Activated T-helper 9 cell treated with anti-CD3 and anti-CD28 coated beads, Interleukin-2, amount 50 U/mL, for 16 hours (primary cell): ENCODE measurements at places on chromosomes 7 and 10.

DNA sequence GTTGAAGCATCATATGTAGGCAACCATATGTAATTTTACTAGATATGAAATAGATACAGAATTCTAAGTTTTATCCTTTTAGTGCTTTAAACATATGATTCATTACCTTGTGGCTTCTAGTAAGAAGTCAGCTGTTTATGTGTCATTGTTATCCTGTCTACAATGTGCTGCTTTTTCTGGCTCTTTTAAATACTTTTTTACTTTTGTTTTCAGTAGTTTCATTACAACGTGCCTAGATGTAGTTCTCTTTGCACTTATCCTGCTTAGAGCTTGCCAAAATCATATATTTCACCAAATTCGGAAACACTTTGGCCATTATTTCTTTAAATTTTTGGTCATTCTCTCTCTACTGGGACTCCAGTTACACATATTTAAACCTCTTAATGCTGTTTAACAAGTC, 26.4 kb downstream of the YAE1 start:
- DNase-seq = no peak

DNA sequence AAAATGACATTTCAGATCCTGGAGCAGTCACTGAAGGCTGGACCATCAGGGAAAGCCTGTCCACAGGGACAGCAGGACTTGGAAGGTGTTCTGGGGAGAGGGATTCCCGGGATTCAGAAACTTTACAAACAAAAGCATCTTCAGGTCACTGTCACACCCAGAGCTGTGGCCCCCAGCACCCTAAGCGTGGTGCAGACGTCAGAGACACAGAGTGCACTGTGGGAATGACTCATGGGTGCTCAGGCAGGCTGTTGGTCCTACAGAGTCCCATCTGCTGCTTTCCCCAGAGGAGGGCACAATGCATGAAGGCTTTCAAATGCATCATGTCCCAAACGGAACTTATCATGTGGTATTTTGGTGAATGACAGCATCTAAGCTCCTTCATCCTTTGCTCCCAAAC, 13.1 kb upstream of the LRMDA start:
- DNase-seq = no peak

- DNase-seq = no peak
Observed at GRCh38 chr10:1359626-1359955, 303.4 kb downstream of the WDR37 start.

DNA sequence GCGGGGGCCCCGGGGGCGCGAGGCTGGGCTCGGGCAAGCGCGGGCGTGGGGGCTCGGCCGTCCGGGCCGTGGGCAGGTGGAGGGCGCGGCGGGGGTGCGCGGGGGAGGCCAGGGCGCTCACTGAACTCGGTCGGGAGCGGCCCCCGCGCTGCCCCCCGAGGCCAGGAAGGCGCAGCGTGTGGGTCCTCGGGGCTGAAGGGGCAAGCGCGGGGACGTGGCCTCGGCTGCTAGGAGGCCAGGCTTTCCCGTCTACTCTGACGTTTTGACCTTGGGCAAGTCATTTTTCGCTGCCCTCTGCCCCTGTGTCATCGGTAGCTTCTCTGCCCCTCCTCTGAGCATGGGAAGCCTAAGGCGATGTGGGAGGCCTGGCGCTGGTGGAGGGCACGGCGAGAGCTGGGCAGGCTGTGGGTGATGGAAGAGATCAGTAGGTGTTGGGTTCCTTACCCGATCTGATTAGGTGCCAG, 441 bp downstream of the FBH1 start:
- DNase-seq = no peak

DNA sequence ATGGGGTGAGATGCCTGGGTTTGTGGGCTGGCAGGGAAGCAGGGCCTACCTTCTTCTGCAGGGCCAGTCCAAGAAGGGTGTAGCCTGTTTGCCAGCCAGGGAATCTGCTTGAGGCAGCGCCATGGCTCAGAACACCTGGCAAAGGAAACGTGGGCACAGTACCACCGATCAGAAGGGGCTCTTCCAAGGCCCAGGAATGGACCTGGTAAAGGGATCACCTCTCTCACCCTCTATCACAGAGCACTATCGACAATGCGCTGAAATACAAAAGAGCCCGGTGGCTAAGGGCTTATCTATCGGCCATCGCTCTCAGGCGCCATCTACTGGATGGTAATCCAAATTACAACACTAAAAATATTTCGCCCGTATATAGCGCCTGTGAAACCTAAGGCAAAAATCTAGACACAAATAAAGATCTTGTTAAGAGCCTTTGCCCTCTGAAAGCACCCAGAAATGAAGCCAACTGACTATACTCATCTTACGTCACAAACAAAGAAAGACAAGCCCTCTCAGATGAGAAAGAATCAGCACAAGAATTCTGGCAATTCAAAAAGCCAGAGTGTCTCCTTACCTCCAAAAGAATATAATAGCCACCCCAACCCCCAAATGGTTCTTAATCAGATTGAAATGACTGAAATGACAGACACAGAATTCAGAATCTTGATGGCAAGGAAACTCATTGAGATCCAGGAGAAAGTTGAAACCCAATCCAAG, 217.8 kb upstream of the HPS1 start:
- no peak for DNase-seq

GRCh38 chr10:48495282-48496045, 109.4 kb downstream of the ARHGAP22 start:
- no peak for DNase-seq

DNA sequence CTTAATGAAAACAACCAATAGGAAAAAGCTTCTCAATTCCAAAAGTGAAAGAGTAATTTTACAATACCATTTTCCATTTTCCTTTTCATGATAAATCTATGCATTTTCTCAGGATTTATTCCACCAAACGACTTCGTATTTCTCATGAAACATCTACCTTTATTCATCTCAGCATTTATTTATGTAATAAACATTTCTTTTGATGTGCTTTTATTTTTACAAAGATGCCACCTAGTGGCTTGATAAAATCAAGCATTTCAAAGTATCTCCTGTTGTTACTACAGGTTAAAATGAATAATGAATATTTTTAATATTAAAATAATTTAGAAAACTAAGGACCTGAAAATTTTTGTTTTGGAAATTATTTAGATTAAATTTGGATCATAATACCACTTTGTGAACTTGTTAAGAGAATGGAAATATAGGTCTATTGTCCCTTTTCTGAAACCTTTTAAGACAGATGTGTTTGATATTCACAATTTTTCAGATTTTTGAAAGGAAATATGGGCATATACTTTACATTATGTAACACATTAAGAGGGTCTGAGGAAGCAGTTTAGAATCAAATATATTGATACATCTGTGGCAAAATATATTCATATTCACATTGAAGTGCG, 2.7 kb upstream of the IQUB start:
- no peak for DNase-seq

- DNase-seq = no peak
Observed at GRCh38 chr10:62715383-62715782, 89.1 kb upstream of the ADO start.

GRCh38 chr10:36688717-36689116, 436.7 kb upstream of the ANKRD30A start:
- DNase-seq = no peak

DNA sequence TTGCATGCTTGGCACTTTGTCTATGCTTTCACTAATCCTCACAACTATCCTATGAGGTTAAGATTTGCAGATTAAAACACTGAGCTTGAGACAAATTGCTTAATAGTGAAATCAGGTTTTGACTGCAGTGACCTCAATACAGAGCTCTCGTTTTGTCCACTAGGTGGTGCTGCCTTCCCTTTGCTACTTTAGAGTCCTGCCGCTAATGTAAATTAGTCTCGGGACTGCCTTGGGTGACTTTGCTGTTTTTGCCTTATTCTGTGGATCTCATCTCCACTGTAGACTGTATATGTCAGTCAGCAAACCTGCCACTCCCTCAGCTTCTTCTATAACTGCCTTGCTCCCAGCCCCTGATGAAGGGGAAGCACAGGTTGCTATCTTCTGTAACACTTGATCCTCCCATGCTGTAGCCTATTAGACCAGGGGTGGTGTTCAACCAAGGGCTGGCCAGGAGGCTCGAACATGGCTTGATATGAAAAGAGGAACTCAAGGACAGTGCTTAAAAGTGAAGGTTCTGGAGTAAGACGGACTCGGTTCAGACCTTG, 26.0 kb downstream of the ASB4 start:
- DNase-seq = peak; percentile 1

GRCh38 chr10:128124813-128125403, 1.3 kb downstream of the MKI67 start:
- DNase-seq = no peak

DNA sequence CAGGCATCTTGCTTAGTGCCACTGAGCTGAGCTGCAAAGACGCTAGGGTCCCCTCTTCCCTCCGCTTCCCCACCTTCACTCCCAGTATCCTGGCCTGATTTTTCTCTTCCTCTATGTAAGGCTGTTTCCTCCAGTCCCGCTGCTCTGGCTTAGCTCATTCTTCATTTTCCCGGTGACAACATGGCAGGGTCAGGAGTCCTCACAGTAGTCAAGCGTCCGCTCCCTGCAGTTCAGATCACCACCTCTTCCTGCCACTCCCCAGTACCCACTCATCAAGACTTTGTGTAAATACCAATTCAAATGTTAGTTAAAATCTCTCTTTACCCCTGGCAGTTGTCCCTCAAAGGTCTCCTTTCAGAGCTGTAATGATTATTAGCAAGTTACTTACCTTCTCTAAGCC, 650.4 kb upstream of the CELF2 start:
- DNase-seq = no peak

DNA sequence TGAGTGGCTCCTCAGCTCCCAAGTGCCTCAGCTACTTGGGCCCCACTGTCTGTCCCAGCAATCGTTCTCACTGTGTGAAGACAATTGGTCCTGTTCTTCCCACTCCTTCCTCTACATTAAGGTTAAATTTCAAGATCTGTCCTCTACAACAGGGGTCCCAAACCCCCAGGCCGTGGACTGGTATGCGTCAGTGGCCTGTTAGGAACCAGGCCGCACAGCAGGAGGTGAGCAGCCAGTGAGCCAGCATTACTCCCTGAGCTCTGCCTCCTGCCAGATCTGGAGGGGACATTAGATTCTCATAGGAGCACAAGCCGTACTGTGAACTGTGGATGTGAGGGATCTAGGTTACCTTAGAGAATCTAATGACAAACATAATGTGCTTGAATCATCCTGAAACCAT, 376.9 kb upstream of the FZD8 start:
- DNase-seq = no peak
